ENCODE measurements at places on chromosomes 7 and 10.
A peak's percentile ranks its signal among the peaks of the same experiment; 100 is the strongest.

DNA sequence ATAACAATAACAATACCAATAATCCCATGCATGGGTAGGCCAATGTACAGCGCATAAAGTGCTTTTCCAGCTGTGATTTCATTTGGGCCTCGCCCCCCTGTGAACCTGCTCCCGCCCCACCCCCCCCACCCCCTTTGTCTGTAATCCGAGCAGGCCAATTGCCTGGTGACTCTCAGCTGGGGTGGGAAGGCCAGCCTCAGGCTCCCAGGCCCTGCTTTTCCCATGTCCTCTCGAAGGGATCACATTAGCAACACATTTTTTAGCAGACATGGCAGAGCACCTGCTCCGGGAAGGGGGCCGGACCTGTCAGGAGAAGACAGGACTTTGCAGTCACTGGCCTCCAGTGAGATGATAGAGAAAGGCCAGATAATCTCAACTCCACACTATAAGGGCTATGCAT lies 439.3 kb downstream of the RPS24 start:
- DNase-seq: peak; percentile 3

- no peak for DNase-seq
Observed at GRCh38 chr7:28419716-28420115, 7.4 kb downstream of the CREB5 start.

GRCh38 chr7:1611708-1612241 lies 41.9 kb upstream of the PSMG3 start:
- no peak for DNase-seq

DNA sequence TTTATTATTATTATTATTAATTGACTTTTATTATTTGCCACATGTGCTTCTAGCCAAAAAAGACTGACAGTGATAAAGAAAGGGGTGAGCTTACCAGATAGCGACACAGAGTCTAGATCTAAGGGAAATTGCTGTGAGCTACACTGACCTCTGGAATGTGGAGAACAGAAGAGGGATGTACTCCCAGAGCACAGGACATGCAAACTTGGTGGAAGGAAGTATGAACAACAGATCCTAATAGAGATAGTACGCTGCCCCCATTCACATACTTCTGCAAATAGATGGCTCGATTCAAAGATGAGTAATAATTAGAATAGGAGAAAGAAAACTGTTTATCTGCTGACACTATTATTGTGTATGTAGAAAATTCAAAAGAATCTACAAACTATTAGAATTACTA lies 109.3 kb upstream of the HPS1 start:
- DNase-seq: no peak

- DNase-seq: no peak
Observed at GRCh38 chr10:58651040-58651439, 138.4 kb downstream of the BICC1 start.

- DNase-seq: no peak
Observed at GRCh38 chr10:18260310-18260922, 120.2 kb downstream of the CACNB2 start.

- no peak for DNase-seq
Observed at GRCh38 chr10:43258211-43258561, 8.7 kb downstream of the RASGEF1A start.

DNA sequence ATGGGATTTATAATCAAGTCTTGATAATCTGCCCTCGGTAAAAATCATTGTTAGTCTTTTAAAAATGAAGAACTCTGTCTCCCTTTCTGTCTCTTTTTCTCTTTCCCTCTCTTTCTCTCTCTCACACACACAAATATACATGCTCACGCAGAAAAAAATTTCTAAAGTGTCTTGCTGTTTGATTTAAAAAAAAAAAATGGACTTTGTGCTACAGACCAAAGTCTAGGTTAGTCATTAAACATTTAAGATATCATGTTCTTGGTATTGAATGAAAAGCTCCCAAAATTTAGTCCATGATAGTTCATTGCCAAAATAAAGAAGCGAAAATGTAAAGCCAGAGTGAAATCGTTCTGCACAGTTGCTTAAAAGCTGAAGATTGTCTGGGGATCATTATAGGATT lies 665.8 kb downstream of the SORCS1 start:
- DNase-seq: no peak

- no peak for DNase-seq
Observed at GRCh38 chr10:87973635-87974034, 110.2 kb downstream of the PTEN start.

DNA sequence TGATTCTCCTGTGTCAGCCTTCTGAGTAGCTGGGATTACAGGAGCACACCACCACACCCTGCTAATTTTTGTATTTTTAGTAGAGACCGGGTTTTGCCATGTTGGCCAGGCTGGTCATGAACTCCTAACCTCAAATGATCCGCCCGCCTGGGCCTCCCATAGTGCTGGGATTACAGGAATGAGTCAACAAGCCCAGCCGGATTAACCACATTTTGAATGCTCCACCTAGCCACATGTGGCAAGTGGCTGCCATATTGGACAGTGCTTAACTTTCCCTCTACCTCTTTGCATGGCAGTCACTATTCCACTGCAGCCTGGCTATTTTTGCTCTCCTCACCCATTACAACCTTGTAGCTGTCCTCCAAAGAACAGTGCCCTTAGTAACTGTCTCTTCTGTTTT lies 160.1 kb downstream of the GATA3 start:
- DNase-seq: no peak

- no peak for DNase-seq
Observed at GRCh38 chr10:16991011-16991410, 138.6 kb downstream of the CUBN start.

DNA sequence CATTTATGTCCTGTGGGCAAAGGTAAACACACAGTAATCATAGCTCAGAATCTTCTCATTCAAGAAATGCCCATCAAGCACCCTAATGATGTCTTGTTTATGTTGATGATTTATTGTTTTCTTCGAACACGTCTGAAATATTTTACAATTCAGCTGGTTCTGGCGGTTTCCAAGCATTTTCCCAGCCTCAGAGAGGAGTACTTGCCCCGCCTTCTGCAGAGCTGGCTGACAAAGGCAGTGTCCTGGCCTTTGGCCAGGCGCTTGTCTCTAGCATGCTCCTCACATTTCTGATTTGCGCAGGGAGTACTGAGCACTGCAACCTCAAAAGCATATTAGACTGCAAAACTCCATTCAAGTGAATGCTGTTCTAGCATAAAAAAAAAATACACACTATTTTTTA lies 314.2 kb upstream of the GNAI1 start:
- no peak for DNase-seq

DNA sequence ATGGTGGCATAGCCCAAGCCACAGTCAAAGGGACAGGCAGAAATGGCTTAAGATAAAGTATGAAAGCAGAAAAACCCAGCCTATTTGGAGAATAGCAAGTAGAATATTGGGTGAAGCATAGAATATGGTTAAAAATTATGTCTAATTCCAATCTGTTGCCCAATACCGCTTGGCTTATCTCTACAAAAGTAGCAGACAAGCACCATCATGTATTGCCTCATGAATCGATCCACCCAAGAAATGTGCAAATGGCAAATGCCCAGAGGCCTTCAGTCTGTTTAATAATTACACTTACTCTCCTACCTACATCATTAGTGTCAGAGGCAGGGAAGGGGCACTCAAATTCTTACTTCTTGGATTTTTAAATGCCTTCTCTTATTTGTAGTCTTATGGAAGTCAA lies 130.9 kb upstream of the ADAM12 start:
- DNase-seq: no peak

DNA sequence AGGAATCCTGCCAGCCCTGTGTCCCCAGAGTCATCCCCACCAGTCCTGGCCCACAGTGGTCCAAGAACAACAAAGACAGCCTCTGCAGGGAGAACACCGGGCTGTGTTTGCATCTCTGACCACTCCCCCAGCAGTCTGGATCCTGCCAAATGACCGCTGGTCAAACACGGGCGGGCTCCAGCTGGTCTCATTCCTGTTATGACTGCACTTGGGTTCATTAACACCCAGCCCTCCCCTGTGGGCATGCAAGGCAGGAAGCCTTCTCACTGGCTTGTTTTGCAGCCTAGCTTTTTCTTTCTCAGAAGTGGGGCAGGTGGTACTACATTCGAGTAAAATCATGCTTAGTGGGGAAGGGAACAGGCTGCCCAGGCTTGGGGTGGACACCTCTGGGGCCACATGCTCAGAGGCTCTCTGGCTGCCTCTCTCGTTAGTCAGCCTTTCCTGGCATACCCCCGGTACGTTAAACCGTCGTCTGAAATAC lies 190.0 kb downstream of the PLXNA4 start:
- no peak for DNase-seq

Data from GM13976 (cell line).